ENCODE measurements at places on chromosomes 11 and 22.

GRCh38 chr22:19995611-19996339 lies 20.8 kb downstream of the ARVCF start:
- no peak for DNase-seq

GRCh38 chr11:128021349-128022006 lies 565.9 kb downstream of the ETS1 start:
- DNase-seq = no peak

GRCh38 chr11:61106296-61106695 lies 4.0 kb downstream of the CD5 start:
- no peak for DNase-seq

- no peak for DNase-seq
These were observed 4274.9 kb upstream of the OR11H1 start for GRCh38 chr22:11253000-11253511.

All from GM12878 (cell line).